ENCODE measurements at places on chromosomes 7 and 10. TPM values are rescaled to one million over a fixed set of nuclear protein-coding genes. Genes with fewer than 3 reads are reported as not detected.

The DKK1 gene
- 35.2 TPM for total RNA-seq

The GIMAP1 gene
- not detected for total RNA-seq

The TAF5 gene
- 8.6 TPM for total RNA-seq

The RPEL1 gene
- not detected for total RNA-seq

The POLR2J gene
- 79.1 TPM for total RNA-seq

The HOXA13 gene
- 0.11 TPM for total RNA-seq

The TMEM139 gene
- 3.2 TPM for total RNA-seq

The GIMAP5 gene
- not detected for total RNA-seq

The CAMK2B gene
- 0.11 TPM for total RNA-seq

The GPER1 gene
- total RNA-seq = 0.30 TPM

The CPVL gene
- total RNA-seq = 12.3 TPM

The NPFFR1 gene
- not detected for total RNA-seq

All from A375 (cell line).